Activated T-cell treated with anti-CD3 and anti-CD28 coated beads for 48 hours (primary cell): ENCODE measurements at places on chromosomes 7 and 10.

DNA sequence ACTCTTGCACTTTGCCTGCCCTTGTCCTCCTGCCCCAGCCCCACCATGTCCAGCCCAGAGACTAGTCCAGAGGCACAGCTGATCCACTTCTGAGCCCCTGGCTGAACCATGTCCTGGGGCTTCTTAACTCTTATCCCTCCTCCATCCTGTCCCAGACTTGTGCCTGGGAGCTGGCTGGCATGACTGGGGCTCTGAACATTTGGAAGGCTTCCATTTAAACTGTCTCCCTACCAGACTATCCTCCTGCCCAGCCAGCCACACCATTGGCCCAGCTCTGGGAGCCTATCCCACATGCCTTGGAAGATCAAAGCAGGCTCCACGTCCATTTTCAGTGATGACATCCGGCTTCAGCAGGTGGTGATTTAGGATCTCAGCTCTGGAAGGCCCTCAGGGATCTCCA lies 57.4 kb downstream of the FAM241B start:
- no peak for DNase-seq

- no peak for DNase-seq
These were observed 23.9 kb upstream of the GRID1 start for GRCh38 chr10:86390337-86391120.

- no peak for DNase-seq
These were observed 215.4 kb downstream of the CCDC7 start for GRCh38 chr10:32661346-32661745.

DNA sequence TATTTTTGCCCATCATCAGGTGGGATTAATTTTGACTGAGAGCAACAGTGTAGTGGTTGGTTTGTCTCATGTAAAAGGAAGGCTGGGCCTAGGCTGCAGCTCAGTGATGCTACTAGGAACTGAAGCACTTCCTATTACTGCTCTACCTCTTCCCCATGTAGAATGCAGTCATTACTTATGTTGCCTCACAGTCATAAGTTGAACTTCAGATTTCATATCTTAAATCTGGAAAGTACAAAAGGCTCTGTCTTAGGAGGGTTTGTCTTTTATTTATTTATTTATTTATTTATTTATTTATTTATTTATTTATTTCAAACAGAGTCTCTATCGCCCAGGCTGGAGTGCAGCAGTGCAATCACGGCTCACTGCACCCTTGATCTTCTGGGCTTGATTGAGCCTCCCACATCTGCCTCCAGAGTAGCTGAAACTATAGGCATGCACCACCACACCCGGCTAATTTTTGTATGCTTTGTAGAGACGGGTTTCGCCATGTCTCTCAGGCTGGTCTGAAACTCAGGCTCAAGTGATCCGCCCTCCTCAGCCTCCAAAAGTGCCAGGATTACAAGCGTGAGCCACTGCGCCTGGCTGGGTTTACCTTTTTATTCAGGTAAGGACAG lies 721.7 kb upstream of the GALNT17 start:
- DNase-seq: no peak

DNA sequence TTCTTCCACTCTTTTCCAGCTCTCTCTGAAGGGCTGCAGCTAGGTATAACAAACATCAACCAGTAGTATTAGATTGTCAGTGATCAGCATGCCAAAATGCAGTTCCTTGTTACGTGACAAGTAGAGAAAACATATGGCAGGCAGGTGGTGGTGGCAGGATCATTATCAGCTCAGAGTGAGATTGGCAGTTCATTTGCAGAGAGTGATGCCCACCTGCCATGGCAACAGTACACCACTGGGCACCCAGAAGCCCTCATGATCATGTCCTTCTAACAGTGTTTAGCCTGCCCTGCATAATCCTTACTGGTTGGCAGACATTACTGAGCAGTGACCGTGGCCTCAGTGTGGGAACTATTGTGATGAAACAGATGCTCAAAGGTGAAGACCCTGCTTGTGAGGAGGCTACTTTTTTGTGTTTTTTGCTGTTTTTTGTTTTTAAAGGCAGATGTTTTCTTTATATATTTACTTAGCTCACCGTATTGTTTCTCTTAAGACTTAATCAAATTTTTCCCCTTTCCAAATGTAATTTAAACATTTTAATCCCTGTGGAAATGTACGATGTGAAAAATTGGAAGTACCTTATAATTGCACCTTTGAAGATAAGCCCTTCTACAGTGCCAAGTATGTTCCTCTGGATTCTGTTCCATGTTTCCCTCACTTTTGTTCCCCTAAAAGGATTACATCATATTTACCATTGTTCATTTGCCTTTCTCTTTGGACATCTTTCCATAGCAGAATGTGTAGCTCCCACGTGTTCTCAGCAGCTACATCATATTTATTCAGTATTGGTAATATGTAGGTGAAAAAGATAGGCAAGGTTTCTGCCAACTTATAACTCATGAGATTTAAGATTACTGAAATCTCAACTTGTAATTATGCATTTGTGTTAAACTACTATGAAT lies 179.6 kb downstream of the SND1 start:
- DNase-seq: no peak

GRCh38 chr10:111177379-111177778 lies 100.5 kb downstream of the ADRA2A start:
- DNase-seq: no peak

DNA sequence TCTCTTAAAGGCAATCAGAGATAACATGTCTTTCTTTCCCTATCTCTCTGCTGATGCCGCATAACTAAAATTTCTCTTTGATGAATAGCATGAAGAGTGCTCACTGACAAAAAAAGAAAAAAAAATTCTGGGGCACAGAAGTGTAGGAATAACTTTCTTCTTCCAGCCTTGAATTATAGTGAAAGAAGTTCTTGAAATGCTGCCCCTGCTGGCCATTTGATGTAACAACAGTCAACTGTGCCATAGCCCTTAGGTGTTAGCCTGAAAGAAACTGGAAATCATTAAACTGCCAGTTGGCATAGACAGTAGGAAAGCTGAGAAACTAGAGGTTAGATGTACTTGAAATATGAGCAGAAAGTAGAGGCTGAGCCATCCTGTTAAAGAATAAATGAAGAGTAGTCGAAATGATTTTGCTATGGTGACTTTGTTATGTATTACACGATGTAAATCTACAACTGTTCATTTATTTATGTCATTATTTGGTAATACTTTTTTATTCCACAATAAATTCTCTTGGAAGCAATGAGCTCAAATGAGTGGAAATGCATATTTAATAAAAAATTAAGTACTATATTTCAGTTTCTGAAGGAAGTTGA lies 48.3 kb upstream of the FAM171A1 start:
- no peak for DNase-seq

- no peak for DNase-seq
These were observed 17.6 kb downstream of the GLI3 start for GRCh38 chr7:42219447-42219846.

DNA sequence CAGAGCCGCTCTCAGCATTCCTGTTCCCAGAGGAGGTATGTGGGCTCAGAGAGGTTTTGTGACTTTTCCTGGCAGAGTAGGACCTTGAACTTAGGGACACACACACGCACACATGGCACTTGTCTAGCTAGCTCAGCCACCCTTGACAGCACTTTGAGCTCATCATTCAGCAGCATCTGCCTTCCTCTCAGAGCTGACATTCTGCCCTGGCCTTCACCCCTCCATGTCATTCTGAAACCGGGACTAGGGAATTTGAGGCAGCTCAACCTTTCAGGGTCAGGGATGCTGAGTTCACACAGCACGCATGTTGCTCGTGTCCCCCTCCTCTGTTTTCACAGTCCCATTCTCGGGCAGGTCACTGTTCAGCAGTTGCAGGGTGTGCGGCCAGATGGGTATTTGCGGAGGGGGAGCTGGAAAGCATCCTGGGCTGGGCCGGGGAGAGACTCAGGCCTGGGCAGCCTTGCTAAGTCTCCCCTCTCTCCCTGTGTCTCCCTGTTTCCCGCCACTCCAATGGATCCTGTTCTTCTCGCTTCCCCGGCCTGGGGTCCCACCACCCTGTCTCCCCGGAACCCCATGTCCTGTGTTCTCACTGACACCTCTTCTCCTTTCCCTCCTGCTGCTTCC lies 78.0 kb downstream of the COL13A1 start:
- DNase-seq: no peak

GRCh38 chr7:72020311-72020710 lies 391.8 kb downstream of the CALN1 start:
- no peak for DNase-seq

- no peak for DNase-seq
These were observed 92.8 kb downstream of the ITGA8 start for GRCh38 chr10:15626937-15627336.

GRCh38 chr10:74000892-74001669 lies 3.2 kb downstream of the VCL start:
- no peak for DNase-seq

GRCh38 chr10:7389346-7389745 lies 21.5 kb downstream of the SFMBT2 start:
- DNase-seq: no peak

DNA sequence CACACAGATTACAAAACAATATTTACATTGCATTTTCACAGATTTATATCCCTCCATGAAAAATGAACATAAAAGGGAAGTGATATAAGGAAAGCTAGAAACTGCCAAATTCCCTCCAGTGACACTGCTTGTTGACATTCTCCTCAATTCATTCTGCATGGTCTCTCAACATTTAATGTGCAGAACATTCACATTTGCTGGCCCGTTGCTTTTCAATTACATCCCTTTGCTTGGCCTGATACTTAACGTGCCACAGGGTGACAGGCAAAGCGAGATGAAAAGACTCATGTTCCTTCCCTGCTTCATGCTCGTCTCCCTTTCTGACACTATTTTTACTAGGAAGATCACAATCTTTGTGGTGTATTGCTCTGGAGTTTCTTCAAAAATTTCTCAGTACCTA lies 1019.7 kb upstream of the LRRN3 start:
- no peak for DNase-seq

DNA sequence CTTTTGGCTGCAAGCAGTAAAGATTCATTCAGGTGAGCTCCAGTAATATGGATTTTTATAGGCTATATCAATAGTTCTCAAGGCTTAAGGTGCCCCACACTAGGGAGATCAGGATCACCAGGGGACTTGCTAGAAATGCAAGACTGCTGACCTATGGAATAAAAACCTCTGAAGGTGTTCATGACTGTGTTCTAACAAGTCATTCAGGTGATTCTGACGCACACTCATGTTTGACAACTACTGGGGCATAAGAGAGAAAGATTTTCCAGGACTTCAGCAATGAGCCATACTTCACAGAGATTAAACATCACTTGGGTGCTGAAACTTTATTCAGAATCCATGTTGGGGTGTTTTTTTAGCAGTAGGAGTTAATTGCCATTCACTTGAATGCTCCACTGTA lies 4.8 kb upstream of the TAS2R38 start:
- DNase-seq: no peak

DNA sequence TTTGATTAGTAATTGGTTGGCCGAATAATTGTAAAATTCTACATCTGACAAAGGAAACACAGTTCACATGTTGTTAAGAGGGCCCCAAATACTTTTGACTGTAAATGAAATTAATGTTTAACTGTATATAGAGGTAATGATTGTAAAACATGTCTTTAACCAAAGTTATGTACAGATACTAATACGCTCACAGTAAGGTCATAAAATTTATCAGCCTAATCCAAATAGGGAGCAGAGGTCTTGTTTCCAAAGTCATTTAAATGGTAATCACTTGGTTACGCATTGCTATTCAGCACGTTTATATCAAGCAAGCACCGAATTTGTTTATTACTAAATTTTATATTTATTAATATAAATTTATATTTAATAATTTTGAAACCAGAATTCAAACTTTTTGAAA lies 1.4 kb downstream of the PHYHIPL start:
- no peak for DNase-seq

GRCh38 chr7:94429153-94429552 lies 34.5 kb downstream of the COL1A2 start:
- no peak for DNase-seq

DNA sequence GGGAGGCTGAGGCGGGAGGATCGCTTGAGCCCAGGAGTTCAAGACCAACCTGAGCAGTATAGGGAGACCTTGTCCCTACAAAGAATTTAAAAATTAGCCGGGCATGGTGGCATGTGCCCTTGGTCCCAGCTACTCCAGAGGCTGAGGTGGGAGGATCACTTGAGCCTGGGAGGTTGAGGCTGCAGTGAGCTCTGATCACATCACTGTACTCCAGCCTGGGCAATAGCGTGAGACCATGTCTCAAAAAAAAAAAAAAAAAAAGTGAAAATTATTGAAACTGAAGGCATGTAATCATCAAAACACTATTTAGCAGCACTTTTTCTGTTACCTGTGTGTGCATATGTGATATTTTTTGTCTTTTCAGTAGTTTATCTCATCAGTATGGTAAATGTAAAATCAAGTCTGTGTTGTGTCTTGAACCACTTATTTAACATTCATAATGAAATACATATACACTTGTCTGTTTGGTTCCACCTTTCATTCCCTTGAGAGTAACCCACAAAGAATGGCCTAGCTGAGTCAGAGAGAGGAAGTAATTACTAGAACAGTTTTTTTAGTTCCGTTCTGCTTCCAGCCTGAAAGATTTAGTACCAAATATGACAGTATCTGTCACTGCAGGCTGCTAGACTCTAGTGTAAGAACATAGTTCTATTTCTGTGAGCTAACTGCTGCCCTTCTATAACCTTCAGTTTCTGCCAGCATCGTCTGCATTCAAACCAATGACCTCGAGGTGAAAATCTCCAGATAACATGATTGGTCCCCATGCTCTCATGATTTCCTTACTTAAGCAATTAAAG lies 68.6 kb downstream of the MMRN2 start:
- no peak for DNase-seq

DNA sequence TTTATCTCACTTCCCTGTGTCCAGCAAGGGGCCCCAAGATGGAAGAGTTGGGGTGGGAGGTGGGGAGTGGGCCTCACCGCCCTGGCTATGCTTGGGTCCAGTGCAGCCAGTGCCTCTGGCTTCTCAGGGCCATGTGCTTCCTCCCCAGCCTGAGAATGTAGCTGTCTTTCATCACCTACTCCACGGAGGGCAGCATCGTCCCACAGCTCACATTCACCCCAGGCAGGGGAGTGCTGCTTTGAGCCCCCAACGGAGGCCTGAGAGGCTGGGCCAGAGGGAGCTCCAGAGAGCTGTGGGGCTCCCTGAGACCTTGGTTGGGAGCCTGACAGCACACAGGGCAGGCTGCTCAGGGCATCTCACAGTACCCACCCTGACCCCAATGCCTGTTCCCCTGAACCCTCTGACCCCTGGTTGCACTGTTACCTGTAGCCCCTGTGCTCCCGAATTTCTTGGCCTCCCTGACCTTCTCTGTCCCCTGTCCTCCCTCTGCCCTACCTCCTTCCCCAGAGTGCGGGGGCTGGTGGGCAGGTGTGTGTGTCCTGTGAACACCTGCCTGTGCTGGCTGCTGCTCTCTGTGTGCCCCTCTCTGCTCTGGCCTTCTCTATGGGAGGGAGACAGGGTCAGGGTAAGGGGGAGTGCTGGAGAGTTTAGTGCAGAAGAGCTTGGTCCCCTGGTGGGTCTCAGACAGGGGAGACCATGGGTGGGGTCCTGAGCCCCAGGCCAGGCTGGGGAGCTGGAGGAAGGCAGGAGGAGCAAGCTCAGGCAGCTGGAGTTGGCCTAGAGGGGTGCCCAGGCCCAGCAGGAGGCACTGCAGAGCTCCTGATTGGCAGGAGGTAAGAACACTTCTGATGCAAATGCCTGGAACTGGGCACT lies 19.6 kb upstream of the ZNF488 start:
- DNase-seq: no peak

GRCh38 chr7:128889121-128889520 lies 21.4 kb downstream of the KCP start:
- DNase-seq: no peak
